ENCODE measurements at places on chromosomes 11 and 22.

DNA sequence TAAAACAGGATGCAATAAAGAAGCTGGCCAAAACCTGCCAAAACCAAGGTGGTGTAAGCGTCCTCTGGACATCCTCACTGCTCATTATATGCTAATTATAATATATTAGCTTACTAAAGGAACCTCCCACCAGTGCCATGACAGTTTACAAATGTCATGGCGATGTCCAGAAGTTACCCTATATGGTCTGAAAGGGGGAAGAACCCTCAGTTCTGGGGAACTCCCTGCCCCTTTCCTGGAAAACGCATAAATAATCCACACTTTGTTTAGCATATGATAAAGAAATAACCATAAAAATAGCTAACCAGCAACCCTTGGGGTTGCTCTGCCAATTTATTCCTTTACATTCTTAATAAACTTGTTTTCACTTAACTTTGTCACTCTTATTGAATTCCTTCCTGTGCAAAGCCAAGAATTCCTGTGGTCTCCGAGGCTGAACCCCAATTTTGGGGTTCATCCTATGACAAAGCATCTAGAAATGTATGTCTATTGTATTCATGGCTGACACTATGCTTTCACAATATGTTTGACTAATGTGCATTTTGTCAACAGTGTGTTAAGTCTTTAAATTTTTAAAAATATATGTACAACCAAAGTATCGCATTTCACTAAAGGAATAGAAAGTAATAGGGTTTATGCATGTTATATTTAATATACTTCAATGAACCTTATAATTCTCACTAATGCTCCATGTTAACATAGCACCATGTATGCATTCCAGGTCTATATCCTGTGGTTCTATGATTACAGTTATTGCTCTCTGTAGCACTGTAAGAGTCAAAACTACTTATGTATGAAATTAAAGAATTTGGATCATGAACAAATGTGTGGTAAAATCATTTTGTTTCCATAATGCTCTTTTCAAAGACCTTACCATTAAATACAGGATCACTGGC, 25.1 kb downstream of the LGR4 start:
- no peak for DNase-seq

GRCh38 chr11:16749666-16750065, 11.2 kb downstream of the C11orf58 start:
- no peak for DNase-seq

GRCh38 chr11:73559743-73560142, 38.2 kb downstream of the FAM168A start:
- DNase-seq: no peak

DNA sequence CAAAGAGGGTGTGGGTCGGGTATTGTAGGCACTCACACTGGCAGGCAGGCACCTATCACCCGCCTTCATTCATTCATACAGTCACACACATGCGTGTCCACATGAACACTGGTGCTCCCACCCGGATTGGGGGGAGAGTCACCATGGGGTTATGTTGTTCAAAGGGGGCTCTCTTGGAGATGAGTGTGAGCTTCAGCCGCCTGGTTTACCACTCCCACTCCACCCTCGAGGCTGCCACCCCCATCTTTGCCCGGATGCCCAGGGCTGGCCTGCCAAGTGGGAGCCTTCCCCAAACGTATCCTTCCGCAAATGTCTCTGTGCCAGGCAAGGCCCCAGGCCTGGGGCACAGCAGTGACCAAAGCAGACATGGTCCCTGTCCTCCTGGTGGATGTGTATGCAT, 22.6 kb downstream of the MRGPRD start:
- no peak for DNase-seq

GRCh38 chr11:116173941-116174911, 598.6 kb downstream of the BUD13 start:
- no peak for DNase-seq

DNA sequence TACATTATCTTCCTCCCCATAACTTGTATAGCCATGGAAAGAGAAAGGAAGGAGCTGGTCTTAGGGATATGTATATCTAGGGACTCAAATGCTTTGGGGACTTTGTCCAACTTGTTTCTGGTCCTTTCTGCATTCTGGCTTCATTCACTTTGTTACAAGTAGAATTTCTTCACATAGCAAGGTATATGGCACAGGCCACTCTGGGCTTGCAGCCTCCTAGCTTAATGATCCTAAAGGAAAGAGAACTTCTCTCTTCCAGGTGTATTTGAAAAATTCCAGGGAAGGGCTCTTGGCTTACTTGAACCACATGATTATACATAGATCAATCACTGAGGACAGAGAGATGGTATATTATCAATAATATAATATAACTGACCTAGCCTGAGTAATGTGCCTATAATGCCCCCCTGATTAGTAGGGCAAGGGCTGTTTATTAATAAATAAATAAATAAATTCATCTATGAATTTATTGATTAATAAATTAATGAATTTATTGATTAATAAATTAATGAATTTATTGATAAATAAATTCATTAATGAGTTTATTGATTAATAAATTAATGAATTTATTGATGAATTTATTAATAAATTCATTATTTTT, 48.2 kb upstream of the CEP295 start:
- DNase-seq: no peak

- no peak for DNase-seq
Measured at GRCh38 chr11:72003776-72004171, 5.1 kb downstream of the IL18BP start.

- DNase-seq: peak; percentile 33
Measured at GRCh38 chr11:14578541-14578956, 58.4 kb upstream of the PSMA1 start.

- DNase-seq: no peak
Measured at GRCh38 chr11:7314811-7315604, 63.3 kb downstream of the SYT9 start.

DNA sequence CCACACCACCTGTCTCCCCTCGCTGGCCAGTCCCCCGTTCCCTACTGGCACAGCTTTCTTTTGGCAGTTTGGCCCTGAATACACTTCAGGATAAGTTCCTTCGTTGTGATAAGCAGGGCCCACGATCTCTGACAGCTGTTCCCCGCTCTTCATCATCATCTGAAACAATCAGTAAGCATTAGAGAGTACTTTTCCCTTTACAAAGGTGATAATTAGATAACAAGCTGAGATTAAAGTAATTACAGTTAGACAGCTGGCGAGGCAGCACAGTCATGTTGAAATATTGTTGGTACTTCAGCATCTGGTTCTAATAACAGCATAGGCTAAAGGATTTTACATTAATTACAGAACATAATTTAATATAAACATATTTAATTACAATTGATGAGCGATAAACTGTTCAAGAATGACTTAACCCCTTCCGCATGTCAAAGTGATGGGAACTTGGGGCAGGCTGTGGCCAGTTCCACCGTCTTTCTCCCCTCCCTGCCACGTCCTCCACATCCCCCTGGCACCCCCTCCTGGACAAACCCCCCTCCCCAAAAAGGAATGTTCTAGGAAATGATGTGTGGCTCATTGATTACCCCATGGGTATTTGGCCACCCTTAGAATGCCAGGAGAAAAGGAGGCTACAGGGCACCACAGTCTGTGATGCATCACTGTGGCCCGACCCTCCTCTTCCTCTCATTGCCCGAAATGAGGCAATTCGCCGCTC, 134.9 kb downstream of the RCN1 start:
- no peak for DNase-seq

DNA sequence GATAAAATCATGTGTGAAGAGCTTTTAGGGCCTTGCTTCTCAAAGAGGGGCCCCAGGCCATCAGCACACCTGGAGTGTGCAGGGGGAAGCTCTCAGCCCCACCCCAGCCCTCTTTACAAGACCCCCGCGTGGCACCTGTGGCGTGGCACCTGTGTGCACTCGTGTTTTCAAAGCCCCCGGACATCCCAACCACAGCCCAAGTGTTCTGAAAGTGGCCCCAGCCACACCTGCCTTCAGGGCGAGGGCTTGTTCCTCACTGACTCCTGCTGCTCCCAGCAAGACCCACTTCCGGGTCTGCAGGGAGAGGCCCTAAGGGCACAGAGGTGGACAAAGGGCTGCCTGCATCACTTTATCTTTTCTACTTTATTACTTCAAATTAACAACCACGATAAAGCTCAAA, 17.5 kb upstream of the TMEM184B start:
- no peak for DNase-seq

DNA sequence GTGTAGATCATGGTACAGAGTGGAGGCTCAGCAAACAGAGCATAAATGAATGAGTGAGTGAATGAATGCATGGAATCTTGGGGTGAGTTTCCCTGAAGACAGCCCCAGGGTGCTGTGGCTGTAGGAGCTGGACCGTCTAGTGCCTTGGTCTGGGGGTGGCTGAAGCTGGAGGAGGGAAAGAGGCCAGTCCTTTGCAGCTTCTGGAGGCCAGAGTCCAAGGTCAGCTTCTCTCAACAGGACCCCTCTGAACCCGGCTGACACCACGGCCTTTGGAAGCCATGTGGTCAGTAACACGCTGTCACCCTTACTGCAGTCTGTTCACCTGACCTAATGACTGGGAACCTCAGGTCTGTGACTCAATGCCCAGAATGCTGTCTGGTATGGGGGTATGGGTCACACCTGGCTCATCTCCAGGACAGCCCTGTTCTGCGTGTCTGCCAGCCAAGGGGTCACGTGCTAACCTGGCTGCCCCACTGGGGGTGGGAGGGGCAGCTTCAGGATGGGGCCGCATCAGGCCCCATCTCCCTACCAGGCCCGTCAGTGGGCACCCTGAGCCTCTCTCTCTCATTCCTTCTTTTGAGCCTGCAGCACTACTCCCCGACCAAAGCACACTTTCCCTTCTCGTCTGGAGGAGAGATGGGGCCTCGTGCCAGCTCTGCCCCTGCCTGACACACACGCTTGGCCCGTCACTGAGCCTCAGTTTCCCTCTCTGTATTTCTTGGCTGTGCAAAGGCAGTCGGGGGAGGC, 24.1 kb upstream of the CHKA start:
- no peak for DNase-seq

All from activated T-helper 1 cell treated with Interleukin-2 at 50 U/mL for 16 hours (primary cell).